ENCODE measurements at places on chromosomes 6 and 20.

GRCh38 chr6:122422614-122423267, 23.3 kb downstream of the HSF2 start:
- no peak for DNase-seq

DNA sequence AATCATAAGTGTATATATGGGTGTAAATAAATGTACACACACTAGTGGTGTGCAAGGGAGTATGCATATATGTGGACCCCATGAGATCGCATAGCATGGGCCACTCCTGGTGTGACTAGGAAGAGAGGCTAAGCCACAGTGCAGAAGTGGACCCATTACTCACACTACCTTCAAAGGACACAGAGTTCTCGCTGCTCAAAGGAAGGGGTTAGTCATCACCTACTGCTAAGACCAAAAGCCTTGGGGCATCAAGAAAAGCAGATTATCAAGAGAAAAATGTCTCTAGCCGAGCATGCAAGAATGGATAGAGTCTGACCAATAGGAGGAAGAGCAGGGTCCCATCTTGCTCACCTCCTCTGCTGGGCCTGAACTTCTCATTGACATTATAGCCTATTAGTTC, 195.5 kb downstream of the MAFB start:
- no peak for DNase-seq

- DNase-seq, result peak; percentile 32
Observed at GRCh38 chr6:43926634-43927531, 156.9 kb downstream of the VEGFA start.

DNA sequence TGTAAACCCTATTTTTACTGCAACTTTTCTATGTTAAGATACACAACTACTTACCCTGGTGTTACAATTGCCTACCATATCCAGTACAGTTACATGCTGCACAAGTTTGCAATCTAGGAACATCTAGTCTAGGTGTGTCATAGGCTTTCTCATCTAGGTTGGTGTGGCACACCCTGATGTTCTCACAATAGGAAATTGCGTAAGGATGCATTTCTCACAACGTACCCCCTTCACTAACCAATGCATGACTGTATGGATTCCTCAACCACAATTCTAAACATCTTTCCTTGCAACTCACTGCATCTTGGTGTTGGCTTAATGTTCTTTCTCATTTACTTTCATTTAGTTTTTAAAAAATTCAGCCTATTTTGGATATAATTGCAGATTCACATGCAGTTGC, 31.6 kb downstream of the GJA10 start:
- DNase-seq, result no peak

- no peak for DNase-seq
Observed at GRCh38 chr6:137737836-137738596, 129.0 kb upstream of the TNFAIP3 start.

DNA sequence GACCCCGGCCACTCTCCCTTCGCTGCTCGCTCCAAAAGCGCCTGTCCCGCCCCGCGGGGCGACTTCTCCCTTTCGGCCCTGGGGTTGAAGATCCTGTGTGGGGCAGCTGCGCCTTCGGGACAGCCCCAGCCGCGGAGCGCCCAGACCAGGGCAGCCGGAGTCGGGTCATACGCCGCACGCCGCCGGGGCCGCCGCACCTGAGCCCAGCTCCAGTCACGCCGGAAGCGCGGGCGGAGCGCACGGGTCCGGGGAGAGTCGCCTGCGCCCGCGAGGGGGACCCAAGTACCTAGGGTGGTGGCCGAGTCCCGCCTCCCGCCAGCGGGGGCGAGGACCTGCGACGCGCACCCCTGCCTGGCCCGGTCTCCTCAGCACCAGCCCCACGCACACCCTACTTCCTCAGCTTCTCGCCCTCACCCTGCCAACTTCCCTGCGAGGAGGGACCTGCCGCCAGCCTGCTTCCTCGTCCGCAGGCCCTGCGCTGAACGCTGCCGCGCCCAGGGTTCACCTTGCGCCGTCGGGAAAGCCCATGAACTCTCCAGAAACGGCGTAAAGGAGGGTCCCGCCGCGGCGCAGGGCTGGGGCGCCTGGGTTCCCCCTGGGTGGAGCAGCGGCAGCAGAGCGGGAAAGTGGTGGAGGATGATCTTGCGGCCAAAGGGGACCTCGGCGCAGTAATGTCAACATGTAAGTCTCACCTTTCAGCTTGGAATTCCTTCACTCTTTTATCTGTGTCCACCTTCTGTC, at the start of gene ADGRG6:
Gene ADGRG6, plus strand, starts transcription at position 357 of the 741 bp plus-strand sequence. Its CDS starts 323 bp downstream, at position 680.
- DNase-seq, result no peak

DNA sequence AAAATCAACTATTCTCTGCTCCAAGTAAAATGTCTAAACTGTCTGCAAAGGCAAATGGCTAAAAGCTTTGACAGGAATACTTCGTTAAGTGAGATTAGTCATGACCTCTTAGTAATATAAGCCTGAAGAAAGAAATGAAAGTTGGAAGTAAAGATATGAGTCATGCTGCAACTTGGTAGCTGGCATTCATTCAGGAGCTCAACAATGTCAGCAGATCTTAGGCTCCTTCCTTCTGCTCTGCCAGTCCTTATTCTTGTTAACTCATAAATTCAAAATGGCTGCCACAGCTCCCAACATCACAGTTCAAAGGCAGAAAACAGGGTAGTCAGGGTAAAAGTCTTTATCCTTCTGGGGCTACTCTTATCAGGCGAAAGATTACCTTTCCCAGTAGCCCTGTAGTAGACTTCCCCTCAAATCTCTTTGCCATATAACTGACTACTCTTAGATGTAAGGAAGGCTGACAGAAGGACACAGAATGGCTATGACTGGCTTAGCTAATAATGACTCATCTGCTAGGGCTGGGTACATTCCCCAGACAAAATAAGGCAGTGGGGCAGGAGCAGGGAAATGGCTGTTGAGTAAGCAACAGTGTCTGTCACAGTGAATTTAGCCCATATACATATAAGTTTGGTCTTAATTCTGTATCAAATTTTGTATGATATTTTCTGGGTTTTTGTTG, 24.4 kb upstream of the C6orf62 start:
- DNase-seq, result peak; percentile 70

GRCh38 chr6:35178932-35179832, 34.6 kb upstream of the SCUBE3 start:
- DNase-seq, result no peak

DNA sequence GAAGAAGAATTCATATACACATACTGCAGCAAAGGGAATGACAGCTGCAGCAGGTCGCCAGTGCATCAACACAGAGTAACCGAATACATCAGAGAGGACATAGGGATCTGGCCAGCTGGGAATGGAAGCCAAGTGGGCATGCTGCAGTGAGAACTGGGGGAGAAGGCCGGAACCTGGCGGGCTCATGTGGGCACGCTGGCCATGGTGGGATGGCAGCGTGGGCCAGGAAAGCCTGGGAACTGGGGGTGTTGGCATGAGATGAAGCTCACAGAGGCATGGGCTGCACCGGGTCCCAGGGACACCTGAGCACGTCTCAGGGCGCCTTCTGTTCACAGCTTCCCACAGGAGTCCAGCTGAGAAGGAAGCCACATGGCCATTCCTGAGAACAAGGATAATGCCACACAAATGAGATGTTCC, 139.5 kb upstream of the AGPAT4 start:
- DNase-seq, result no peak

DNA sequence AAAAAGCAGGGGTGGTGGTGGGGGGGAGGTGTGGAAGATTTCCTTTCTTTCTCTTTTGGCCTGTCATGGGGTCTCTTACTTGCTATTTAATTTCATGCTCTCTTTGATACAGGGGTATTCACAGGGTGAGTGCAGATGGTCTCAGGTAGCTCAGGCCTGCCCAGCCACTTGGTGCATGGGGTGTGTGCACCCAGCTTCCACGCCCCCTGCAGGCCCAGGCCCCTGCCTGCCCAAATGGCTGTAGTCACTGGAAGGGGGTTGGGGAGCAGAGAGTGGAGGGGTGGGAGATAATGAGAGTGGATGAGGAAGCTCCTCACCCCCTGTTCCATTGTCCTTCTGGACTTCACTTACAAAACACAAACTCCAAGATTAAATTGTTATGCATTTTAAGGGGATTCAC, 133.6 kb upstream of the SGK1 start:
- no peak for DNase-seq

DNA sequence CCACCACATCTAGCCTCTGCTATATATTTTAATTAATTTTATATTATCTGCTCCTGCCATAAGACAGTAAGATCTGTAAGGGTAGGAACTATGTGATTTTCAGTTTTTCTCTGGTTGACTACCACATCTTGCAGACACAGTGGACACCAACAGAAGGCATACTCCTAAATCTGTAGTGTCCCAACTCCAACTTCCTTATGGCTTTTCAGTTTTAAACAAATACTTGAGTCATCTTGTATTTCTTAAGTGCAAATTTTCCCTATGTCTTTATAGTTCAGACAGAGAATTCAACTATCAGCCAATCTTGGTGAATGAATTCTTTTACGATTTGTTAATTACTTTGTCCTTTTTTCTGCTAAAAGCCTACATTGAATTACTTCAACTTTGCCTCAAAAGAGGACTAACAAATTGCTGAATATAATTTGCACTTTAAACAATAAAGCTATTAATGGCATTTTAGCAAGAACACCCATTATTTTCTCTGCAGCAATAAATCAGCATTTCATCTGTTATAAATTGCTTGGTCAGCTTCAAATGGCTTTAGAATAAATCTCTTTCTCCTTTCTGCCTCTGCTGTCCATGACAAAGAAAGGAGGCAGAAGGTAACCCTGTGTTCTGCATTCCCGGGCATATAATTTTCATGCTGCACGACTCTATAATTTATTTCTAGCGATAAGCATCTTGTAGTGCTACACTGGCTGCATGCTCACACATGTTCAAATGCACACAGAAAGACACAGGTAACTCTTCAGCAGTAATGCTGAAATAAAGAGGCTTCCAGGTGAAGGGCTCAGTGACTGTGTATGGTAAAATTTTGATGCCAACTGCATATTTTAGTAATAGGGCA, 144.8 kb downstream of the BACH2 start:
- DNase-seq, result no peak

DNA sequence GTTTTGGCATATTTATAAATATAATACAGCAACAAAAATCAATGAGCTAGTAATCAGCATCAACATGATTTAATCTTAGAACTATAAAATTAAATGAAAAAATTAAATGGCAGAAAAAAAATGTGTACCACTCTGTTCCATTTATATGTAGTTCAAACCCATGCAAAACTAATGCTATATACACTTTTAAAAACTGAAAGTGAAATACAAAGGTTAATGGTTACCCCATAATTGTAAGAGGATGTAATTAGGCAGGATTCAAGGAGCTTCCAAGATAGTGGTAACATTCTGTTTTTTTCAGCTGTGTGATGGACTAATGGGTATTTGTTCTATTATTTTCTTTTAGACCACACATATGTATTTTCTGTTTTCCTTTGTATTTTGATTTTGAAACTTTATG, 492.1 kb downstream of the UTRN start:
- DNase-seq, result no peak

- no peak for DNase-seq
Observed at GRCh38 chr20:62436692-62437091, 9.4 kb upstream of the RBBP8NL start.

- peak; percentile 99 for DNase-seq
Observed at GRCh38 chr6:13454286-13455221, 32.8 kb downstream of the GFOD1 start.

All from bone marrow (tissue), 2 donors.